ENCODE measurements at places on chromosomes 5 and 9.

DNA sequence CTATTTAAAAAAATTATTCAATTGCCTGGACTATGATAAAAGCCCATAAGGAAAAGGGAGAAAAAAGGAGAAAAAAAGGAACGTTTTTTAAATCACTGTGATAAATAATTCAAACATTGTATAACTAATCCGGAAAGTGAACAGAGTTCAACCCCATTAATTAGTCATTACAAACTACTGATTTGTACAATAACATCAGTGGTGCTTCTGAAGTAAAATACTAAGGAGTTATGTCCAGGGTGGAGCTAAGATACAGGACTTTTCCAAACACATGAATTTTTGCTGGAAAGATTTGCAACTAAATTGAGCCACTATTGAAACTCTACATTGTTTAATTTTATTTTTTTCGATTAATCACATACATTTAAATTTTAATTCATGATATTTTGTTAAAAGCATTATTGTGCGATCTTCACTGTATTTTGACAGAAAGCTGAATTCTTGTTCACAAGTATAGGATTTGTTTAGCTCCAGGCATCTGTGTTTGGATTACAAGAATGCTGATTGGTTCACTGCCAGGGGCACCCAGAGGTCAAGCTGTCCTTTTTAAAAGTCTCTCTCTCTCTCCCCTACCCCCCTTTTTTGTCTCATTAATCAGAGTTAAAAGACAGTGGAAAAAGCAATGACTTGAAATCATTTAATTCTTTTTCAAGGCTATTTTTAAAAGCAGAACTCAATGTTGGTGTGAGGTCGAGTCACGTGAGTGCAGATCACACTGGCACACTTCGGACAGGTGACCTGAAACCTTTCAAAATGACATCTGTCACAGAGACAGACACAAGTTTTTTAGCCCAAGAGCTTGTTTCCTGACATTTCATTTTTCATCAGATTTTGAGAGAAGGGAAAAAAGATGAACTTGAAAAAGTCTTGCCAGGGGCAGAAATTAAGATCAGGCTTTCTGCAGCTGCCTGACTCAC lies 387.3 kb downstream of the NR2F1-AS1 start:
- no peak for DNase-seq

- DNase-seq = no peak
Measured at GRCh38 chr5:62348723-62349481, 42.9 kb downstream of the KIF2A start.

- no peak for DNase-seq
Measured at GRCh38 chr9:129009584-129010141, 18.5 kb downstream of the SH3GLB2 start.

DNA sequence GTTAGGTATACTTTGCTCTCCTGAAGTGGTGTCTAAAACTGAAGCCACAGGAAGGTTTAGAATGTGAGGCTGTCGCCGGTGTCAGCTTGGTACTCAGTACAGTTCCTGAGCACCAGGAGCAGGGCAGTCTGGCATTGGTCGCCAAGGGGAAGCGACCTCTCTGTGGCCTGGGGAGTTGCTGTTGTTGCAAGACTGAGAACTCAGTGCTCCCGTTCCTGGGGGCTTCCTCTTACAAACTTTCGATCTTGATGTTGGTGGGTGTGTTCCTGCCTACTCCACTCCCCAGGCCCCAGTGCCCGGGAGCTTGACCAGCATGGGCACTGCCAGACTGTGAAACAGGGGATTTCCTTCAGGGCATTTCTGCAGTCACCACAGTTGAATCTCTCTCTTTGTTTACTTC lies 52.4 kb upstream of the PPARGC1B start:
- DNase-seq = no peak

DNA sequence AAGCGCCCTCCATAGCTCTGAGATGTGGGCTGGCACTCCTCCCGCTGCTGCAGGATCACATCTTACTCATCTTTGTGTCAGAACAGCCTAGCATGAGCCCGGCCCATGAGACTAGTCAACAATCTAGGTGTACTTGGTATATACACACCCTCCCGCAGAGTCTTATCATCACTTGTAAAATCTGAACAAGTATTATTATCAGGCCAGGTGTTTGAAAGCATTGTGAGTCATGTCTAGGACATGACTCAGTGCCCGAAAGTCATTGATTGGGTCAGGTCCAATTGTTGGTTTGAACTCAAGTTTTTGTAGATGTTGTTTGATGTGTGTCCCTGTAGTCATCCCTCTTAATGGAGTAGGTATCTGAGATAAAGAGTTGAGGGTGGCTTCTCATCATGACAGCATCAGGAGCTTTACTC lies 108.7 kb downstream of the CFAP90 start:
- no peak for DNase-seq

DNA sequence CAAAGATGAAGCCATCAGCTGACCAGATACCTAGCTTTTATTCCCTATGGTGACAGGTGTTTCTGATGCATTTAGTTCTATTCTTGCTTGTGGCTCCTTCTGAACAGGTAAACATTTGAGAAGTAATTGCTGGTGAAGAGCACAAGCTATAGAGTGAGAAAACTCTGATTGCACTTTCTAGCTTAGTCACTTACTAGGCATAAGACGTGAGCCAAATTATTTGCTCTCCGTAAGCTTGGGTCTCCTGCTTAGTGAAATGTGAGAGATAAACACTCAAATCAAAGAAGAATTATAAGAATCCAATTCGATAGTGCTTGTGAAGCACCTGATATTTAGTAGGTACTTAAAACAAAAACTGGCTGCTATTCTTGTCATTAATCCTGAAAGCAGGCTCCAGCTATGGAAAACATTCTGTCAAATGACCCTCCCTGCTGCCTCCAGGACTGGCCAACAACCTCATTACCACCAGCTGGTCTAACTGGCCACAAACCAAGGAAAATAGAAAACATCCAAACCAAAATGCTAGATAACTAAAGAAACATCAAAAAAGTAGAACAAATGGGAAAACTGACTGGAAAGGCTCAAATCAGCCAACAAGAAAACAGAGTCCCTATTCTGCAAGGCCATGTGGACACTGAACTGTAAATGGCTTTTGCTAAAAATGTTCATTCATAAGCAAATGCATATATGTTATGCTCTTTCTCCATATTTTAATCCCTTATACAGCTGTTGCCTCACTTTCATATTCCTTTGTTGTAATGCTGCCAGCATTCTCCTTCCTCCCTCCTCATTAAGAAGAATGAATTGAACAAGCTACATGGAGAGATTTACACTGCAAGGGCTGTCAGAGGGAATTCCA lies 616.1 kb downstream of the DTWD2 start:
- DNase-seq = no peak

- DNase-seq = no peak
Measured at GRCh38 chr9:35906923-35907699, 1.1 kb downstream of the HRCT1 start.

- no peak for DNase-seq
Measured at GRCh38 chr5:158654415-158654814, 445.3 kb downstream of the EBF1 start.

GRCh38 chr9:131618071-131618479 lies 72.8 kb downstream of the PRRT1B start:
- DNase-seq = no peak

DNA sequence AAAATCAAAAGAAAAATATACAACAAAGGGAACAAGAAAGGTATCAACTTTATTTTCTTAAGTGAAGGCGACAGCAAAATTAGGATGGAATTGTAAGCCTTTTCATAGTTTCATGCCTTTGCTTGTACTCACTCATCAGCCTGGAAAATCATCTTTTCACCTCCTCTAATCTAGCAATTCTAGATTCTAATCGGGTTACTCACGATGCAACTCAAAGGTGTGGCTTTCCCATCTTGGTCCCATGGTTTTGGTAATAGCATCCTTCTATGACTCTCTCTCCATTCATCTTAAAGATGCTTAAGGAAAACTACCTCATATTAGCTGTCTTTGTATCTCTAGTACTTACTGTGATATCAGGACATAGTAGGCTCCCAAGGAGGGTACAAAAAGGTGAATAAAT lies 30.5 kb downstream of the DNAH5 start:
- DNase-seq = no peak

DNA sequence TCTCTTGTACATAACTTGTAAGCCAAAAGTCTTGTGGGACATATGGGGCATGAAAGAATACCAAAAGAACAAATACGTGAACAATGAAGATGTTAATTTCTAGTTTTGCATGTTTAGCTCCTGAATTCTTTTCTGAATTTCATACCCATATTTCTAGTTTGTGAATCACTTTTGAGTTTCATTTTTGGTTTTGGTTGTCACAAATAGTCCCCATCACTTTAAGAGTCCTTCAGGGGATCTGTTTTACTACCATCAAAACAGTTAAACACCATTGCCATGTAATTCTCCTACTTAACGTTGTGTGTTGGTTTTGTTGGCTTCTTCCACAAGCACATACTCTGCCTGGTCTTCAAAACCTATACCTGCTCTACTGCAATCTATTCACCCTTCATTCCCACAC lies 27.0 kb downstream of the VCAN start:
- no peak for DNase-seq

GRCh38 chr9:137672907-137673791 lies 54.3 kb downstream of the EHMT1 start:
- peak; percentile 61 for DNase-seq

DNA sequence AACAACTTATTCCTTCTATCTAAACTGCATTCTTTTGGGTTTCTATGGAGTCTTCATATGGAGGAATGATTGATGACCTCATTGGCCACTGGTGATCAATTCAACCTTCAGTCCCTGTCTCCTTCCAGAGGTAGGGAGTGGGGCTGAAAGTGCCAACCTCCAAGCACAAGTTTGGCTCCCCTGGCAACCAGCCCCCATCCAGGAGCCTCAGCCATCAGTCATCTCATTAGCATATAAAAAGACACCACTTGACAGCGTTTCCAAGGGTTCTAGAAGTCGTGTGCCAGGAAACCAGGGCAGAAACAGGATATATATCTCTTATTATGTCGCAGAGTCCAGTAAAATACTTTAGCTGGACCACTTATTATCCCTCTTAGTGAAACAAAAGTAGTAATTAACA lies 9.8 kb downstream of the SLC31A2 start:
- no peak for DNase-seq

GRCh38 chr5:140603734-140604133 lies 29.2 kb downstream of the CD14 start:
- DNase-seq = no peak

GRCh38 chr5:57858905-57859304 lies 376.3 kb upstream of the ACTBL2 start:
- no peak for DNase-seq

DNA sequence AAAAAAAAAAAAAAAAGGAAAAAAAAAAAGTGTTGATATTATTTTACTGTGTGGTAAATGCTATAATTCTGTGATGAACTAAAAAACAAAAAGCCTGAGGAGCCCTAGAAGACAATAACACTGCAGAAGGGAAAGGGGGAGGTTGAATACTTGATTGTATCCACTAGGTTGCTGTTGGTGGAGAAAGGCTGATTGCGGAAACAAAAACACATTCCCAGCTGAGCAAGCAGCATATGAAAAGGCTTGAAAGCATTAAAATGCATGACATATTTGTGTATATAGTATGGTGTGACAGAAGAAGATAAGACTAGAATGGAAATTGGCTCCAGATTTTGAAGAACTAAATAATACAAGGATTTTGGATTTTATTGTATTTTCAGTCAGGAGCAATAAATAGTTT lies 8.9 kb downstream of the RABGAP1 start:
- DNase-seq = no peak

DNA sequence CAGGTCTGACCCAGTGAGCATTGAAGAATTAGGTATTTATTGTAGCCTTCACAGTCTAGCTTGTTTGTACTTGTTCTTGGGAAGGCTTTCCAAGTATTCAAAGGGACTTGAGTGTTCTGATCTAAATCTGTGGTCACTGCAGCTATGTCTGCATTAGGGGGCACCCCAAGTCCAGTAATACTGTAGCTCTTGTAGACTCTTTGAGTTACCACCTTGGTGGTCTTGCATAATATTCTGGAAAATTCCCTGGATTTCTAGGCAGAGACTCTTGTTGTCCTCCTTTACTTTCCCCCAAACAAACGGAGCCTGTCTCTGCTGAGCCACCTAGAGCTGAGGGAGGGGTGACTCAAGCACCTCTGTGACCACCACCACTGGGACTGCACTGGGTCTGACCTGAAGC lies 149.5 kb upstream of the DHFR start:
- DNase-seq = no peak

- DNase-seq = no peak
Measured at GRCh38 chr5:163585206-163585605, 79.8 kb downstream of the MAT2B start.

- no peak for DNase-seq
Measured at GRCh38 chr5:116237917-116238500, 153.2 kb downstream of the COMMD10 start.

DNA sequence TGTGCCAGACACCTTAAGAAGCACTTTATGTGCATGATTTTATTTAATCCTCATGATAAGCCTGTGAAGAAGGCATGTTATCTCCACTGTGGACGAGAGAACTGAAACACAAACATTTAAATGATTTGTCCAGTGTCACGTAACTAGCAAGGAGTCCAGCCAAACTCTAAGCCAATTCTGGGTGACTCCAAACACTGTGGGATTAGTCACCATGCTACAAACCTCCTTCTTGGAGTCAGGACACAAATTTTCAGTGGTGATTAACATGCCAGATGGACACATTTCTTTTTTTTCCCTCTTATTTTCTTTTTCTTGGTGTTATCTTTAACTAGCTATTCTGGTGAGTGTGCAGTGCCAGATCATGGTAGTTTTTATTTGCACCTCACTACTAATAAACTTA lies 316.8 kb downstream of the NDUFS4 start:
- no peak for DNase-seq

DNA sequence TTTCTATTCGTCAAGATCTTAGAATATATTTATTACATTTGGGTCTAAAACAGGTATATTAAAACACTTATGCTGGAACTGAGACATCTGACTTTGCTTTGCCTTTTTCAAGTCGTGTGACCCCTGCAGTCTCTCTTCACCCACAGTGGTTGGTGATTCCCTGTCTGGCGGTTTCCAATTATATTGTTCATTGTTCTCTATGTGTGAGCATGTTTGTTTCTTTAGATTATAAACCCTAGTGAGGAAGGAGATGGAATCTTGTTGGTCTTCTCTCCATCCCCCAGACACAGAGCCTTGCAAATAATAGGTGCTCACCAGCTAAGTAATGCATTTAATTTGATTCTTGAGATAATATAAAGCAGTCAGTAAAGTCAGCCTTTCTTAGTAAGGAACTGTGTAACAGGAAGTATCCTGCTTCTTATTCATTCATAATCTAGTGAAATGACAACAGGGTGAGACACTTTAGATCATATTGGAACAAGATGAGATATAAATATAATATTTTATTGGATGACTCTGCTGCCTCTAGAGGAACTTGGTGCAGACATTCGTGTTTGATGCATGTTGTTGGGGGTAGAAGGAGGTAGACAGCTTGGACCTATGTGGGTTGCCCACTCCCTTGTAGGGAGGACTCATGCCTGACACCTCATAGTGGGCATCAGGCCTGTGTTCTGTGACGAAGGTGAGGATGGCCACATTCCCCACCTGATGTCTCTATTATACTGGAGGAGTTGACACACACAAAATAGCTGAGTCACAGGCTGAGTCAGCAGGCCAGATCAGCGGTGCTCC lies 88.1 kb downstream of the FGF1 start:
- DNase-seq = no peak
